COR-L47 (cell line): ENCODE measurements at places on chromosomes 1 and 21.

- no peak for DNase-seq
Observed at GRCh38 chr1:66365635-66366034, 168.3 kb upstream of the SGIP1 start.

GRCh38 chr21:28447462-28447861 lies 545.2 kb downstream of the LTN1 start:
- no peak for DNase-seq

DNA sequence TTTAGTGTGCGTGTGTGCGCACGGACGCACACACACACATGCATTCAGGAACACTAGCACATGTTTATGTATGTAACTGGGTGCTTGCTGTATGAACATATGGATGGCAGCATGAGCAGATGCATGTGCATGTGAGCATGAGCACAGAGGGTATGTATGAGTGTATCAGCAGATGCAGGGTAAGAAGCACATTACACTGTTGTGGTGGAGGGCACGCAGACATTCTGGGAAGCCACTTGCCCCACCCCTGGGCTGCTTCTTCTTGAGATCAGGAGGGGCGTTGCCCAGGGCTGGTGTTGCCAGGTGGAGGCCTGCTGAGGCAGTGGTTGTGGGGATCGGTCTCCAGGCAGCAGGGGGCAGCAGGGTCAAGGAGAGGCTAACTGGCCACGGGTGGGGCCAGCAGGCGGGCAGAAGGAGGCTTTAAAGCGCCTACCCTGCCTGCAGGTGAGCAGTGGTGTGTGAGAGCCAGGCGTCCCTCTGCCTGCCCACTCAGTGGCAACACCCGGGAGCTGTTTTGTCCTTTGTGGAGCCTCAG lies 3.9 kb upstream of the P3R3URF start:
- peak; percentile 35 for DNase-seq

GRCh38 chr21:28333578-28334075 lies 659.0 kb downstream of the LTN1 start:
- DNase-seq: no peak

DNA sequence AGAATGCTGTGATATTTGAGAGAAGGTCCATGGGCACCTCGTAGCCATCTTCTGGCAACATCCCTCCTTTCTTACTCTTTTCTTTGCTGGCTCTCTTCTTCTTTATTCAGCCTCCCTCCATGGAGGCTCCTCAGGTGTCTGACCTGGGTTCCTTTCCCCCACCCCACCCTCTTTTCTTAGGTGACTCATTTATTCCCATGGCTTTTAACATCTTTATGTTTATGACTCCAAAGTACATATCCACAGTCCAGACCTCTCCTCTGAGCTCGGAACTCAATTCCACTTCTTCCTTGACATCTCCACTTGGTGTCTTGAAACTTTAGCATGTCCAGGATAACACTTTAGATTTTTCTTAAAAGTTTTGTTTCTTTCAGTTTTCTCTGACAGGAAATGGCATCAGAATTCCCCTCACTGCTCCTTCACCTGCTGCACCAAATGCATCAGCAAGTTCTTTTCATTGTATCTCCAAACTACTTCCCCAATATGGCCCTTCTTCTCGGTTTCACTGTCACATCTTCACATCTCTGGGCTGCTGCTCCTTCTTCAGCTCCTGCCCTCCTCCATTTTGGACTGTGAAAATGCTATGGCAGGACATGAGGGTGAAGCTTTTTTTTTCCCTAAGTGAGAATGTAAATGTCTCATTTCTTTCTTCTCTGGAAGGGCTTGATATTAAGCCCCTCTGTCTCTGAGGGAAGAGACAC lies 95.9 kb downstream of the GIPC2 start:
- no peak for DNase-seq

DNA sequence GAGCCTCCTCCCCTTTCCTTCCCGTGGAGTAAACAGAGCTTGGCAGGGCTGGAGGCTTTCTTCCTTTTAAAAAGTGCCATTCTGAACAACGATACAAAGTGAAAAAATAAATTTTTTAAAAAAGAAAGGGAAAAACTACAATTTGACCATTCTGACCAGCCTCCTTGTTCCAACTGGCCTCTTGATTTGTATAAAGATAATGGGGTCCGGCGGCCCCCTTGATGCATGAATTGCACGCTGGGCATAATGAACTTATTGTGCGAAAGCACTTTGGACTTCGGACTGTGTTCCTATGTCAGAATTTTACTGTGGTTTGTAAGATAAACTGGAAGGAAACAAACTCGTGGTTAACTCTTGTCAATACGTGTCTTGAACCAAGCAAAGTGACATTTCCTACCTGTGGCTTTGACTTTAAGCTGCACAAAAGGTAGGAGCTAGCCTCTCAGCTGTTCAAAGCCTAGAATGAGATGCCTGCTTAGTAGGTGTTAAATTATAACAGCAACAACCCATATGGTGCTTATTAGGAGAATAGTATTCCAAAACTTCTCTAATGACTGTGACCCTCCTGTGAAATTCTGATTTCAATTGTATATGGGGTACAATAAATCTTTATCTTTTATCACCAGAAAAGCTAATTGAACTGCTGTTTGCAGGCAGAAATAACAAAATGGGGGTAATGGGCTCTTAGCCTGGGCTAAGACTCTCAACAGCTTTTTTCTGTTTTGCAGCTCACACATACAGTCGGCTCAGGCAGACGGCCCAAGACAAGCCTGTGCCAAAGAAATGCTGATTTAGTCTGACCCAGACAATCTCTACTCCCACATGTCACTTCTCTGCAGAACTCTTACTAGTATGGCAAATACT lies 9.3 kb downstream of the IRF2BP2 start:
- no peak for DNase-seq

DNA sequence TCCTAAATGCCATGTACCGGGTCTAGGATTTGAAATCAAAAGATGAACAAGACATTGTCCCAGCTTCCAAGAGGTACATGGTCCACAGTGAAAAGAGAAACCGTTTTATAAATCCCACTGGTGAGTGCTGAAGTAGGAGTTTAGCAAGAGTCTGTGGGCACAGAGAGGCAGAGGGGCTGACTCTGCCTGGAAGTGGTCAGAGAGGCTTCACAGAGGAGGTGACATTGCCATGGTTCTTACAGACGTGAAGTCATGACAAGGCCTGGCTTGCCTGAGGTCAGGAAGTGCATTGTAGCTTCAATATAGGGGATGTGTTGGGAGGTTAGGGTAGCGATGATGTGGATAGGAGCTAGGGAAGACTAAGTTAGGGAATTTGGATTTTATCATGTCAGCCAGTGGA lies 28.4 kb downstream of the MAPKAPK2 start:
- DNase-seq: no peak

- no peak for DNase-seq
Observed at GRCh38 chr1:64754173-64754572, 9.3 kb downstream of the RAVER2 start.

GRCh38 chr21:30232011-30232410 lies 16.1 kb upstream of the CLDN8 start:
- no peak for DNase-seq

- no peak for DNase-seq
Observed at GRCh38 chr1:205594846-205595245, 37.0 kb downstream of the ELK4 start.

DNA sequence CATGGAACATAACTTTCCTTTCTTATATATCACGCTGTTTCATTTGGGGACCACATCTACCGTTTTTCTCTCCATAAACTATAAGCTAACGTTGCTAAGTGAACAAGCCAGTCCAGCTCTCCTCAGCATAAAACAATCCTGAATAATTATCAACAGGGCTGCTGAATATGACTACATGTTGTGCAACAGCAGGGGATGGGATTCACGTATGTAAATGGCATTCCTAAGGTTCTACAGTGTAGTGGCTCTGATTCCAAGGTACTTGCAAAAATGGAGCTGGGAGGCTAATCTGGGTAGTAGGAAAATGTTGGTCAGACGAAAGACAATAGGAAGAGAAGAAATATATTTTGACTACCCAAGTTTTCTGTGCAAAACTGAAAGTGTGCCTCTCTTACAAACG lies 262.8 kb downstream of the RWDD3 start:
- no peak for DNase-seq

- no peak for DNase-seq
Observed at GRCh38 chr1:202589190-202589930, 120.9 kb downstream of the SYT2 start.

DNA sequence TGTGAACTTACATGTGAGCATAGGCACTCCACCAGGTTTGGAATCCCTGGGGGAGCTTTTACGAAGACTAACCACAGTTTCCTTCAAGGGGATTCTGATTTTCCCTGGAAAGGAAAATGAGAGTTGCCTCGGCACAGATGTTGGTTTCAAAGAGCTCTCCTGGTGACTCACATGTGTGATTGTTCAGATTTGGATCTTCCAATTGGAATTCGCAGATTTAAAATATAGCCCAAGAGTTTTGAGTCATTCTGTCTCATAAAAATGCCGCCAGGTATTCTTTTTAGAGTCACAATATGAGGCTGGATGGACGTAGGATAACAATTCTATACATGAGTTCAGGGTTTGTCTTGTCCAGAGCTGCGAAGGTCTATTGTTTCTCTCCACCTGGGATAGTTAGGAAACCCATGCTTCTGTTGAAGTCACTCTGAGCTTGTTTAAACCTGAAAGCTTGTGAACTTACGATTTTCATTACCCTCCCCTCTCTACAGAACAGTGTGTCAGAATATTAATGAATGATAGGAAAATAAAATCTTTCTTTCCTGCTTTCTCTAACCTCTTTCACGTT lies 64.9 kb downstream of the TGFB2 start:
- DNase-seq: no peak

DNA sequence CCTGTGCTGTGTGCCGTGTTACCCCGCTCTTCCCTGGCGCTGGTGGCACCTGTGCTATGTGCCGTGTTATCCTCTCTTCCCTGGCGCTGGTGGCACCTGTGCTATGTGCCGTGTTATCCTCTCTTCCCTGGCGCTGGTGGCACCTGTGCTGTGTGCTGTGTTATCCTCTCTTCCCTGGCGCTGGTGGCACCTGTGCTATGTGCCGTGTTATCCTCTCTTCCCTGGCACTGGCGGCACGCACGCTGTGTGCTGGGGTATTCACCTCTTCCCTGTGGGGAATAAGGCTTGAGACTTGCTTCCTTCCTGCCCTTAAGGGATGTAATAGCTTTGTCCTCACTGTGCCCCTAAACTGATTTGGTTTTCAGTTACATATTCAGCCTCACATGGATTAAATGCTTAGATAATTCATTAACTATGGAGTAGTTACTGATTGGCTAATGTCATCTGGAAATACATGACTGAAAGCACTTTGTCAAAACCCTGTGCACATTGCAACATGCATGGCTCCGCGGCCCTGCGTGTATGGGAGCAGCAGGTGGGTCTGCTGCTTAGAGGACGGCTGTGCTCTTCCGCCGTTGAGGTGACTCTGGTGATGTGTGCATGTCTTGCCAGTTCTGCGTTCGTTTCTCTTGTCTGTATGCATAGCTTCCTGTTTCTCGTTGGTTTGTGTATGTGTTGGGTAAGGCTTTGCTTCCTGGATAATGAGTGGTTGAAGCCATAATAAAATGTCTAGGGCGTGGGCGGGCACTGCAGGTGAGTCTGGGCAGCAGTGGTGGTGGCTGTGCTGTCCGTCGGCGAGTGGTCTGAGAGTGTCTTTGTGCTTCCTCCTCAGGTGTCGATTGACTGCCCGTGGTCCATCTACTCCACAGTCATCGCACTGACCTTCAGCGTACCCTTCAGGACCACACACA lies 17.9 kb upstream of the PWP2 start:
- no peak for DNase-seq

GRCh38 chr1:155320252-155320651 lies 442 bp upstream of the RUSC1 start:
- no peak for DNase-seq

DNA sequence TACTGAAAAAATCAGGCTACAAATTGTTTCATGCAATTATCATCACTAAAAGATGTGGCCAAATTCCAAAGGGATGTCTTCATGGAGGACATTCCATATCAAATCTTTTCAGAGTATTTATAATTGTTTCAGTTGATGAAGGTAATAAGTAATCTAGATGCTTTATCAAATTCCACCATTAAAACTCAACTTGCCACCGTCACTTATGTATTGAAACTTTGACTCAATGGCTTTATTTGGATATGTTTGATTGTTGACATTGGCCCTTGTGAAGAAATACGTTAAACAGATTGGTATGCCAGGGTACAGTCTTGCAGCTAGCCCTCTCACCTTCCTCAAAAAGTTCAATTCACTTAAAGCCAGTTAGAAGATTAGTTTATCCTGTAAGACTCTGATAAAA lies 32.2 kb upstream of the PALMD start:
- DNase-seq: no peak

- DNase-seq: no peak
Observed at GRCh38 chr1:178536844-178537371, 24.0 kb downstream of the TEX35 start.

DNA sequence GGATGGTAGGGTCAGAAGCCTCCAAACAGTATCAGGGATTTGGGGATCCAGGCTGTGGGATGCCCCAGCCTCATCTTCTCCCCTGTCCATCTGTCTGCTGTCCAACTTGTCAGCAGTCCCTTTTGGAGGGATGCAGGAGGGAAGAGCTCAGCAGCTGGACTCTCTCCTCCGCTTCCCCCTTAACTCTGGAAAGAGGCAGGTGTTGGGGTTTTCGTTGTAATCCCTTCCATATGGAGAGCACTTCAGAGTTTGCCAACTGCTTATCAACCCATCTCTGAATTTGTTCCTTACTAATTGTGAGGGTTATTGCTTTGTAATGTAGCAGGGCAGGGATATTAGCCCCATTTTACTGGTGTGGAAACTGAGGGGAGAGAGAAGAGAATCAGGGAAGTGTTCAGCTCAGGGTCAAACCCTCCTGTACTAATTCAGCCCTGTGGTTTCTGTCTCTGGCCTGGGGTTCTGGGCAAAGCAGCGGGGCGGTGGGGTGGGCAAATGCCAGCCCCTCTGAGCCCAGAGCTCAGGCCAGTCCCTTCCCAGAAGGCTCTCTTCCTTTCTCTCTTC lies 3.2 kb downstream of the CITED4 start:
- DNase-seq: no peak

DNA sequence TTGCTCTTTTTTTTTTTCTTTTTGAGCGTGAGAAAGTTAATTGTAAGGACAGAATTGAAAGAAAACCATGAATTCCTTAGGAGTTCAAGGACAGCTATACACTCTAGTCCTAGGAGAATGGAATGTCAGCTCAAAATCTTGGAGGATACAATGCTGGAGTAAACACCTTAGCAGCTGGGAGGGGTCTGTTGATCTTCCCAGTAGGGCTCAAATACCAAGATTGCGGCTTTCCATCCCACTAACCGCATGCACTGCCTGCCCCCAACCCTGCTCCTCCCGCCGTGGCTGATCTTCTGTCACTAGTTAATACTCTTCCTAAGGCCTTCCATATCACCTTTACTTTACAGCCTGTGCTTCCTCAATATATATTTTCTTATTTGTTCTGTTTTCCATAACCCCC lies 2.6 kb upstream of the PDC start:
- DNase-seq: no peak

DNA sequence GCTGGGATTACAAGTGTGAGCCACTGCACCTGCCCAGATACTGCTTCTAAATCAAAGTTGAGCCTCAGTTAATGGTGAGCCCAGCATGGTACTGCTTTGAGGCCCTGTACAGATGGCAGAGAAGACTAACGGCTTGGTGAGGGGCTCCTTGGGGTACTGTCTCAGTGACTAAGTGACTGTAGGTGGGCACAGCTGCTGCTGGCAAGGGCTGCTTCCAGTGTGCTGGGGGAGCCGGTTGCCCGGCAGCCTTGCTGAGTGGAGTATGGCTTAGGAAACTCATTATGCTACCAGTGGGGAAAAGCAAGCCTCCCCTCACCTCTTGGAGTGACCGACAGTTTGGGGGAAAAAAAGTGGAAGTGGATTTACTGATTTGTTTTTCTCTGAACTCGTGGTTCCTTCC lies 23.6 kb upstream of the ARHGEF10L start:
- no peak for DNase-seq

GRCh38 chr1:214136324-214136919 lies 144.5 kb upstream of the SMYD2 start:
- DNase-seq: no peak

- DNase-seq: no peak
Observed at GRCh38 chr21:15462092-15462491, 267.7 kb upstream of the USP25 start.
